ENCODE measurements at places on chromosomes 6 and 20. TPM values are rescaled to one million over a fixed set of nuclear protein-coding genes. Genes with fewer than 3 reads are reported as not detected.

DNA sequence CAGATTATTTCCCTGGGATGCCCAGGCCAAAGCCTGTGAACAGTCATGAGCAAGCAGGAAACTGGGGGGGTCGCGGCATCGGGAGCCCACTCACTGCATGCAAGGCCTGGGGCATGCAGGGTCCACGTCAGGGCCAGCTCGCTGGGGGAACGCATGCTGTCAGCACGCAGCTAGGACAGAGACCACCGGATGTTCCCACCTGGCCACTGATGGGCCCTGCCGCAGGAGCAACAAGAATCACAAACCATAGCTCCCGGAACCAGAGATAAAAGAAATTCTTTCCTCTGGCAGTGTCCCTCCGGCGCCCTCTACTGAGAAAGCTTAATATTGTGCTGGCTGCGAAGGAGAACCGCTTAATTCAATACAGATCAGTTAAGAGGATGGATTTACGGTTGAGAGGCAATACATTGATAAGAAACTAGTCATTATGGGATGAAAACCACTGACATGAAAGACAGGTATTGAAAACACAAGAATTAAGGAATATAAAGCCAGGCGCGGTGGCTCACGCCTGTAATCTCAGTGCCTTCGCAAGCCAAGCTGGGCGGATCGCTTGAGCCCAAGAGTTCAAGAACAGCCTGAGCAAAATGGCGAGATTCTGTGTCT is 32.6 kb downstream of the C6orf15 start:
- peak; percentile 83 for DNase-seq
- no peak overlapping the region for H3K27ac ChIP-seq
- H3K36me3 ChIP-seq, result no peaks in the 10 kb centered on the region
- H3K4me1 ChIP-seq, result peaks cover 8% of the 10 kb centered on the region

DNA sequence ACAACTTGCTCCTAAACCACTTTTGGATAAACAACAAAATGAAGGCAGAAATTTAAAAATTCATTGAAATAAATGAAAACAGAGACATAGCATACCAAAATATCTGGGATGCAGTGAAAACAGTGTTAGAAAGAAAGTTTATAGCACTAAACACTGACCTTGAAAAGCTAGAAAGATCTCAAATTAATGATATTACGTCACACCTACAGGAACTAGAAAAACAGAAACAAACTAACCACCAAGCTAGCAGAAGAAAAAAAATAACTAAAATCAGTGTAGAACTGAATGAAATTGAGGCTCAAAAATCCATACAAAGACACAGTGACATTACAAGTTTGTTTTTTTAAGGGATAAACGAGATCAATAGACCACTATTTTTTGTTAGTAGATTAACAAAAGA is 5.2 kb downstream of the DEFB128 start:
- H3K36me3 ChIP-seq, result peaks cover 7% of the 10 kb centered on the region
- peaks cover 11% of the 10 kb centered on the region for H3K4me1 ChIP-seq
- H3K27ac ChIP-seq, result no peak overlapping the region
- no peak overlapping the region for H3K4me3 ChIP-seq
- DNase-seq, result no peak

DNA sequence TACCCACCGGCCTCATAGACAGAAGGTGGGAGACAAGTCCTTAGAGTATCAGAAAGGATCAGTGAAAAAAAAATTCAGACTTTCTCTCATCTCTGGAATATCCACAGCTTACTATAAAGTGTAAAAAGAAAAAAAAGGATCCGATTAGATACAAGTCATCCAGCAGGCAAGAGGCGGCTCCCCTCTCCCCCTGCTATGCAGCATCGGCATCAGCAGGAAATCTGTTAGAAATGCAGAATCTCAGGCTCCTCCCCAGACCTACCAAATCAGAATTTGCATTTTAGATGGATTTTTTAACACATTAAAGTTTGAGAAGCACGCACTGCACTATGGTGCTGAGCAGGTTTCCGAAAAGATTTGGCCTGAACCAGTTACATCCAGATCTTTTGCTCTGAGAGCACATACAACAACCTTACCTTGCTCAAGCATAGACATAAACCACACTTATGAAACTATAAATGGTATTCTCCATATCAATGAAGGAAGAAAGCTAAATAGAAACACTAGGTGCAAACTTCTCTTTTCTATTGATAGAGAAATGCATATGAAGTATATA is 117.0 kb upstream of the POU3F2 start:
- no peak for DNase-seq
- H3K27ac ChIP-seq, result no peak overlapping the region
- no peaks in the 10 kb centered on the region for H3K36me3 ChIP-seq
- H3K4me3 ChIP-seq, result no peak overlapping the region
- peaks cover 9% of the 10 kb centered on the region for H3K27me3 ChIP-seq

DNA sequence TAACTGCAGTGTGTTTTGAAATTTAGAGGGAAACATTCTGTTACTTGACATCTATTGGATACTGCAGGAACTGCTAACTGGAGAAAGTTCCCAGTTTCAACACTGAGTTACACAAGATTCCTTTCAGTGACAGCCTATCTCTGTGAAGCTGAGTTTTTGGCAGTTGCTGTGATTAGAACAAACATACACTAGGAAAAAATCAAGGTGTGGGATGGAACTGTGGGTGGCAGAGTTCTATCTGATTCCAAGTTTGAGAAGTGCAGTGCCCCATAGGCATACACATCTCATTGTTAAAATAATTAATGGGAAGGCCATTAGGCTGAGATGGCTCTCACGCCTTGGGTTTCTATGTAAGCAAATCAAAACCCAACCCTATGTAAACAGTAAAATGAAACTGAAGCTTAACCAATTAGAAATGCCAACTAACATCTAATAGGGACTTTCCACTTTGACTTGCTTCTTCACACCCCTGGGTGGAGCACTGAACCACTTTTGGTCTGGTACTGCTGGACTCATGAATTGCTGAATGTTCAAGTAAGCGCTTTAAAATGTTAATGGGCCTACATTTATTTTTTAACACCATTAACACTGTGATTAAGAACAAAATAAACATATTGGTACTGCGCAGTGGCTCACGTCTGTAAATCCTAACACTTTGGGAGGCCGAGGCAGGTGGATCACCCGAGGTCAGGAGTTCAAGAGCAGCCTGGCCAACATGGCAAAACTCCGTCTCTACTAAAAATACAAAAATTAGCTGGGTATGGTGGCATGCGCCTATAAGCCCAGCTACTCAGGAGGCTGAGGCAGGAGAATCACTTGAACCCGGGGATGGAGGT is 55.2 kb upstream of the TBC1D7 start:
- H3K4me1 ChIP-seq, result peaks cover 16% of the 10 kb centered on the region
- H3K4me3 ChIP-seq, result no peak overlapping the region
- H3K27ac ChIP-seq, result no peak overlapping the region
- H3K27me3 ChIP-seq, result no peaks in the 10 kb centered on the region
- peaks cover 2% of the 10 kb centered on the region for H3K36me3 ChIP-seq
- no peak for DNase-seq

- peaks cover 3% of the 10 kb centered on the region for H3K36me3 ChIP-seq
- no peaks in the 10 kb centered on the region for H3K4me1 ChIP-seq
- H3K4me3 ChIP-seq, result no peak overlapping the region
- H3K27ac ChIP-seq, result no peak overlapping the region
Observed at GRCh38 chr20:34643928-34644327, 33.0 kb downstream of the PIGU start.

- peaks cover 24% of the 10 kb centered on the region for H3K36me3 ChIP-seq
- no peaks in the 10 kb centered on the region for H3K27me3 ChIP-seq
- no peak overlapping the region for H3K27ac ChIP-seq
- no peak for DNase-seq
Observed at GRCh38 chr6:118875672-118876071, 18.3 kb upstream of the ASF1A start.

The LYRM4 gene
- 30.8 TPM for total RNA-seq

The ASIP gene
- total RNA-seq, result not detected

The TPX2 gene
- 164 TPM for total RNA-seq

The ISM1 gene
- 1.3 TPM for total RNA-seq

The HLA-DPA1 gene
- total RNA-seq, result 29.6 TPM
